ENCODE measurements at places on chromosomes 13 and 19.

GRCh38 chr19:1495799-1496713, 5.1 kb downstream of the REEP6 start:
- no peak for DNase-seq

- no peak for DNase-seq
Measured at GRCh38 chr13:93227878-93228642, 1.5 kb downstream of the GPC6 start.

DNA sequence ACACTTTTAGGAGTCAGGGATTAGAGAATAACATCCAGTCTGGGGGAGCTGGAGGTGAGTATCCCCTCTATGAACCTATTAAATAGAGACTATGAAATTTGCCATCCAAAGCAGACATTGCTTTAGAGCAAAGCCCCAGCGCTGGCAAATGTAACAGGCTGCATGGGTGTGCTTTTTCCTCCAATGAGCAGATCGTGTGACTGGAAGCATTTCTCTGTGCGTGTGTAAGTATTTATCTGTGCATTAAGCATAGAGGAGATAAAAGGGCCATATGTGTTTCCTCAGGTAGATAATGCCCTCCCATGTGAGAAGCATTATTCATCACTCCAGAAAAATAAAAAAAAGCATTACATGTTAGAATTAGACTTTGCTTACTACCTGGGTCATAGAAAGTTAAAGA, 924 bp downstream of the TNFSF13B start:
- peak; percentile 15 for DNase-seq

DNA sequence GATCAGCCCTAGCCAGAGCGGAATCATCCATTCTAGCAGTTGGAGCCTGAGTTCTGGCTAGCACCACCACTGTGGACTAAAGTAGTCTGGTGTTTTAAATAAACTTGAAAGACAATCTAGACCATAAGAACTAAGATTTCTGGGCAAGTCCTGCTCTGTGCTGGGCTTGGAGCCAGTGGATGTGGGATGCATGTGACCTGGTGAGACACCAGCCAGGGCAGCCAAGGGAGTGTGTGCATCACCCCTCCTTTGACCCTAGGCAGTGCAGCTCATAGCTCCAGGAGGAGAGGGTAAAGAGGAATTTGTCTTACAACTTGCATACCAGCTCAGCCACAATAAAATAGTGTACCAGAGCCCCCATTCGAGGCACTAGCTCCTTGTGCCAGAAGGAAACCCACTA, 21.0 kb downstream of the ITGBL1 start:
- no peak for DNase-seq

DNA sequence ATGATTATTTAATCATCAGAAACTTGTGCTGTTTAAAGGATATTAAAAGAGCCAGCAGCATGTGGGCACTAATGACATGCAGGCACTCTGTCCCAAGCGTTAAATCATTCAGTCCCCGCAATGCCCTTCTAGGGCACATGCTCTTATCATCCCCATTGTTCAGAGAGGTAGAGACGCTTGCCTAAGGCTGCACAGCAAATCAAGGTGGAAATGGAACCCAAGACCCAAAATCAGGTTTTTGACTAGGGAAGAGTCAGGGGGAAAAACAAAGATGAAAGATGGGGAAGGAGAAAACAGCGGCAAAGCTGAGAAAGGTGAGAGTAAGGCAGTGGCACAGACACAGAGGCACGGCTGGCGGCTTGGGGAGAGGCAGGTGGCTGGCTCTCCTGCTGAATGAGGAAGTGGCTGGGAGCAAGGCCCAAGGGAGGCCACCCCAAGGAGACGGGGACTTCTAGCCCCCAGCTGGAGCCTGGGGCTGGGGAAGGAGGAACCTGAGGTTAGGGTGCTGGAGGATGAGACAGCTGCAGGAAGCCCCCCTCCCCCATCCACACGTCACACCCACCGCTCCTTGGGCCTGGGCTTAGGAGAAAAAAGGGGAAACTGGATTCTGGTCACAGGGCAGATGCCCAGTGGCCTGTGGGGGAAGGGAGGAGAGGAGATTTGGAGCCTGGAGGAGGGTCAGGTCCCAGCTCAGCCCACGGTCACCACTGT, 1.0 kb upstream of the TYROBP start:
- DNase-seq = no peak

DNA sequence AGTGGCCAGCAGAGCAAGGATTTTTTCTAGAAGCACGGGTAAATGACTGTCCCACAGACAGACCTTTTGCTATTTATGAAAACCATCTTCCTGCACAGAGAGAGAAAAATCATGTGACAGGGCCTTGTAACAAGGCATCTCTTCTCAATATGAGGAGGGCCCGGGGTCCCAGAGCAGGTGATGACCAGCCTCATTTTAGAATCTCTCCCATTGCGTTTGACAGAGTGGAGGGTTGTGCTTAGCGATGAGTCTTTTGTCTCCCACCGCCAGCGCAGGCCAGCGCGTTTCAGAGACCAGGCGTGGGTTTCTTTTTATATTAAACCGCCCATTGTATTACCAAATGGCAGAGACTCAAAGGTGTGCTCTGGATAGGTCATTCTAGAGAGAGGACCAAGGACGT, 97.4 kb upstream of the UBL3 start:
- DNase-seq = no peak

DNA sequence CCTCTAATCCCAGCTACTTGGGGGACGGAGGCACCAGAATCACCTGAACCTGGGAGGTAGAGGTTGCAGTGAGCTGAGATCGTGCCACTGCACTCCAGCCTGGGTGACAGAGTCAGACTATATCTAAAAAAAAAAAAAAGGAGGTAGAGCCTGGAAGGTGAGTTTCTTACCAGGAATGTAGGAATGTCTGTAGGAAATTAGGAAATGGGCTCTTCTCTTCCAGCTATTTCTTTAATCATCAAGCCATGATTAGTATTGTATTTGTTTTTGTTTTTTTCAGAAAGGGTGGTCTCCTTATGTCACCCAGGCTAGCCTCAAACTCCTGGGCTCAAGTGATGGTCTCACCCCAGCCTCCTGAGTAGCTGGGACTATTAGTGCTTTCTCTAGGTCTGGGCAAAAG, 26.3 kb upstream of the SERP2 start:
- no peak for DNase-seq

- DNase-seq = peak; percentile 36
Measured at GRCh38 chr19:45251452-45252354, 632 bp downstream of the MARK4 start.

- DNase-seq = no peak
Measured at GRCh38 chr19:16435238-16435917, 36.4 kb downstream of the EPS15L1 start.

GRCh38 chr13:19596960-19597361, 35.6 kb upstream of the TPTE2 start:
- DNase-seq = no peak

GRCh38 chr19:36115453-36116343, at the start of gene TBCB:
TBCB (plus strand) TSS chr19:36115468; CDS start chr19:36115561, 93 bp downstream.
- no peak for DNase-seq

GRCh38 chr19:43462383-43462782, 3.0 kb downstream of the LYPD3 start:
- DNase-seq = no peak

DNA sequence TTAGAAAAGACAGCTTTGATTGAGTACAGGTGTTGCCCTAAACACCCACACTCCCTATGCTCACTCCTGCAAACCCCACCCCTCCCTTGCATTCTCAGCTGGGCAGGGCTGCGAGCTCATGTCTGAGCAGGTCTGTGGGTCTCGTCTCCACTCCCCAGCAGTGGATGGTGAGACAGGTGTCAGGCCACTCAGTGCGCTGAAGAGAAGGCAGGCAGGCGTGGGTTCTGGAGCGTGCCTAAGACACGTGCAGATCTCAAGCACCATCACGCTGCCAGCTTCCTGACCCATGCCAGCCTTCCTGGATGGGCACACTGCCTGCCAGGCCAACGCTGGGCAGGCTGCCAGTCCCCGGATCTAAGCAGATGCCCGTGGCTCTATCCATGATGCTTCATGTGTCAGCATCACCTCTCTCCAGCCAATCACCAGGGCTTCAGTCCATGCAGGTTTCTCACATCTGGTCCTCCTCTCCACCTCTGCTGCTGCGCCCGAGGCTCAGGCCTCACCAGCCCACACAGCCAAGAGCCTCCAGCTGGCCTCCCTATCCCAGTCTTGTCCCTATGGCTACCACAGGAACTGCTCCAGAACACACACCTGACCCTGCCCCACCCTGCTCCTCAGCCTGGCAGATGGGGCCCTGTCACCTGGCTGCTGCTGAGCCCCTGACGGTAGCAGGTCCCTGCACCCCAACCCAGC, 42.6 kb downstream of the EPS15L1 start:
- no peak for DNase-seq

- DNase-seq = no peak
Measured at GRCh38 chr13:111047326-111047725, 67.8 kb upstream of the ARHGEF7 start.

GRCh38 chr13:106383791-106384190, 151.7 kb downstream of the EFNB2 start:
- DNase-seq = no peak

DNA sequence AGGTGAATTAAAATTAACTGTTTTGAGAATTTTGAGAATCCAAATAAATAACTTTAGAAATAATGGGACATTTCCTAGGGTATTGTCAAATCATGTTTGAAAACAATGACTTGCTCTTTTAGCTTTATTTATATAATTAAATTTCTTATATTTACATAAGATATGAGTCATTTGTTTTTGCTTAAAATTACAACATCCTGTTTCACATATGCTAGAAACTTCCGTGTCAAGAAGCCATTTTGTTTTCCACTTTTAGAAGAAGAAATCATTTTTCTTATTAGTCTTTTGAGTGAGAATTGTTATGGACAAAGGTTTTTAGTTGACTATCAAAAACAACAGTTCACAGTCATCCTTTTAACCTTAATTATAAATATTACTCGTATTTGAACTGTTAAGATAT, 48.2 kb downstream of the DPY19L3 start:
- no peak for DNase-seq

GRCh38 chr19:57512845-57513244, 13.1 kb downstream of the ZNF773 start:
- no peak for DNase-seq

GRCh38 chr13:59464926-59465325, 698.8 kb downstream of the DIAPH3 start:
- DNase-seq = no peak

DNA sequence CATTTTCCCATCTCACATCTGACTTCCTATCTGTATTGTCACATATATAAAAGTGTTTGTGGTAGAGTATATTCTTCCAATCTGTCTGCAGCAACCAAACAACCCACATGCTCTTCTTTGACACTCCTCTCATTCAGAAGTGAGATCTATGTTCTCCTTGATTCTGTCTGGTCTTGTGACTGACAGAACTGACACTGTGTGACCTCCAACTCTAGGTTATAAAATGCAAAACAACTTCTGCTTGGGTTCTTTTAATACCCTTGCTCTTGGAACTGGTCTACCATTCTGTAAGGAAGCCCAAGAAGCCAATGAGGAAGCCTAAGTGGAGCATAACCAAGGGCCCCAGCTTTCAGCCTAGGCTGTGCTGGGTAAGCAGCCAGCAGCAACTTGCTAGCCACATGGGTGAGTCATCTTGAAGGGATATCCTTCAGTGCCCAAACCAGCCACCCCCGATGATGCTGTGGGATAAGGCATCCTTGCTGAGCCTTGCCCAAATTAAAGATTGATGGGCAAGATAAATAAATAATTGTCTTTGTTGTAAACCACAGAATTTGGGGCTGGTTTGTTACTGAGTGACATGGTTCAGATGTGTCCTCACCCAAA, 18.4 kb upstream of the ITM2B start:
- no peak for DNase-seq

- peak; percentile 43 for DNase-seq
Measured at GRCh38 chr19:15296841-15297415, 35.4 kb downstream of the BRD4 start.

DNA sequence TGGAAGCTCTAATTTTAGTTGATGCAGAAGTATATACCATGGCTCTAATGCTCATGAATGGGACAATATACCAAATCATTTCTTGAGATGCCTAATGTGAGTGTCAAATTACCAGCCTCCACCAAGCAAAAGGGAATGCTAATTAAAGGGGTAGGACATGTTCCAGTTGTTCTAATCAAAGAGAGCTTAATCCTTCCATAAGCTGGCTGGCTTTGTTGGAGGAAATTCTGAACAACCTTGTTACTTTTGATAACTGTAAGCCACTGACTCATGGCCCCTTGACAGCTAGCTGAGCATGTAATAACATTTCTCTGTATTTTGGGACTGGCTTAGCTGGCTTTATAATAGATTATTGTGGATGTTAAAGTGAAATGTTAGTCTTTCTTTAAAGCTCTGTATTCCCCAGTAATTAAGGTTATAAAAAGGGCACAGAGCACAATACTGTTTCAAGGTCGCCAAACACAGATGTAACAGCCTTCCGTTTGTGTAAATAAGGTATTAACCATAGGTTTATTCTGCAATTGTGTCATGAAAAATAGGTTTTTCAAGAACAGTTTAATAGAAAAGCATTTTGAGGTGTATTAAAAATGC, 1194.0 kb downstream of the PCDH9 start:
- no peak for DNase-seq

DNA sequence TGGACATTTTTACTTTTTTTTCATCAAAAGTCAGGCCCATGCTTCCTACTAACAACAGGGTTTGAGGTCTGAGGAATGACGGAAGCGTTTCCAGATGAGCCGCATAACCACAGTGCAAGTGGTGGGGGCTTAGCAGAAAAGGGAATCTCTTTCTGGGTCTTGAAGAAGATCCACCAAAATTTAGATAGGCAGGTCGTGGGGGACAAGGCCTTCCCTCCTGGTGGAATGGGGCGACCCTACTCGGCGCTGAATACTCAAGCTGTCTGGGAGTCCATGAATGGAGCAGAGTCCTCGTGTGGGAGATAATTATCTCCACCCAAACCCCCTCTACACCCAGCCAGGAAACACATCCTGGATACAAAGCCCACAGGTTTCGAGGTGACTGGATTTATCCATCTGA, 36.9 kb downstream of the CARS2 start:
- no peak for DNase-seq

GRCh38 chr19:16074488-16075365, 1.6 kb upstream of the TPM4 start:
- no peak for DNase-seq

- no peak for DNase-seq
Measured at GRCh38 chr13:85828094-85828684, 29.0 kb upstream of the SLITRK6 start.

DNA sequence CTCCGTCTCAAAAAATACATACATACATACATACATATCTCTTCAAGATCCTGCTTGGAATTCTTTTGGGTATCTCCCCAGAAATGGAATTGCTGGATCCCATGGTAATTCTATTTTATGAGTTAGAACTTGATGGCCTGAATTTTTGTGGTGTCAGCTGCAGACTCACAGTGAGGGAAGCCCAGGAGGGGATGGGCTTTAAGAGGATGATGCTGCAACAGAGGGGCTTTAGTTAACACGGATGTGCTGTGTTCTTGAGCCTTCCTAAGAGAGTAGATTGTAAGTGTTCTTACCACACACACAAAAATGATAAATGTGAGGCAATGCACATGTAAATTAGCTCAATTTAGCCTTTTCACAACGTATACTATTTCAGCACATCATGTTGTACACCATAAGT, 31.8 kb downstream of the CACNG6 start:
- DNase-seq = no peak

Data from naive thymus-derived CD4-positive, alpha-beta T cell (primary cell).